Hindlimb muscle (tissue), 1 donor: ENCODE measurements at places on chromosomes 4 and X. TPM values are rescaled to one million over a fixed set of nuclear protein-coding genes. Genes with fewer than 3 reads are reported as not detected.

GRCh38 chr4:31283679-31284078 lies 563.5 kb downstream of the PCDH7 start:
- DNase-seq, result no peak

- DNase-seq, result no peak
Observed at GRCh38 chr4:100828986-100829685, 311.3 kb upstream of the EMCN start.

DNA sequence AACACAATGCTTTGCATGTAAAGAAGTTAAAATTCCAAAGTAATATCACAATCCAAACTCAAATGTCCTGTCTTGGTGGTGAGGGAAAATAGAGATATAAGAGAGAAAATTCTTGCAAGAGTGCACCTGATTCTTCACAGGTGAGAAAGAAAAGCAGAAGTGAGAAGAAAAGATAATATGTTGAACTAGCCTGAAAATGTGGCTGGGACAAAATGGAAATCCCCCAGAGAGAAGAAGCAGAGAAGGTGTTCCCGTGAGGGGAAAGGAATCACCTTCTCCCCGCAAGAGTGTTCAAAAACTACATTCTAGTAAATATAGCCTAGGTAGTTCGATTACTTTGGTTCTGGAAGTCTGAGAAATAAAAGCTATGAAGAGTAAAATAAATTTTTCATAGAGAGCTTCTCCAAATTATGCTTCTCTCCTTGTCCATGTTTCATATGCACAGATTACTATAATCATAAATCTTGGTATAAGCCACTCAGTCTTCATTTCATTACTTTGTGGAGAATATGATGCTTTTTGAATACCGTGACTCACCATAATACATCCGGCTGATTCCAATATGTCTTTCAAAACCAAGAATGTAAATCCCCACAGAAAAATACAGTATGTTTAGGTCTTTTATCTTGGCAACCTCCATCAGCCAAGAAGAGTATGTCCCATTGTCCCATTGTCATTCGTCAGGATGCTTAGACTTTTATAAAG lies 63.1 kb downstream of the COX18 start:
- no peak for DNase-seq

- no peak for DNase-seq
Observed at GRCh38 chr4:149790172-149790907, 25.3 kb downstream of the IQCM start.

- no peak for DNase-seq
Observed at GRCh38 chrX:104166735-104167436, 633 bp downstream of the FAM199X start.

DNA sequence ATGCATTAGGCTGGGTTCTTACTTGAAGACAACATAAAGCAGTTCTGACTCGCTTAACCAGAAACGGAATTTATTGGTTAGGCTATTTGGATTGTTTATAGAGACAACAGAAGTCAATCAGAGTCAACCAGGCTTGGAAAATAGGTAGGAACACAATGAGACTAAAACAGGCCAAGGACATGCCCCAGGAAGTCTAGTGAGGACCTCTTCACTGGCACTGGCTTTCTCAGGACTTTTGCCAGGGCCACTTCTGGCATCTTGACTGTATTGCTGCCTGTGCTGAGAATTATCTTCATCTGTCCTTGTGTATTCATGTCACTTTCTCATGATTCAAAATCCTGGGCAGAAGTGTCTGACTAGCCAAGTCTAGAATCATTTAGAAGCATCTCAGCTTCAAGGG lies 19.6 kb downstream of the PGAM4 start:
- no peak for DNase-seq

TMSB15B gene
- polyA plus RNA-seq, result 7.8 TPM

- DNase-seq, result no peak
Observed at GRCh38 chr4:38046727-38047489, 86.7 kb downstream of the PTTG2 start.

DNA sequence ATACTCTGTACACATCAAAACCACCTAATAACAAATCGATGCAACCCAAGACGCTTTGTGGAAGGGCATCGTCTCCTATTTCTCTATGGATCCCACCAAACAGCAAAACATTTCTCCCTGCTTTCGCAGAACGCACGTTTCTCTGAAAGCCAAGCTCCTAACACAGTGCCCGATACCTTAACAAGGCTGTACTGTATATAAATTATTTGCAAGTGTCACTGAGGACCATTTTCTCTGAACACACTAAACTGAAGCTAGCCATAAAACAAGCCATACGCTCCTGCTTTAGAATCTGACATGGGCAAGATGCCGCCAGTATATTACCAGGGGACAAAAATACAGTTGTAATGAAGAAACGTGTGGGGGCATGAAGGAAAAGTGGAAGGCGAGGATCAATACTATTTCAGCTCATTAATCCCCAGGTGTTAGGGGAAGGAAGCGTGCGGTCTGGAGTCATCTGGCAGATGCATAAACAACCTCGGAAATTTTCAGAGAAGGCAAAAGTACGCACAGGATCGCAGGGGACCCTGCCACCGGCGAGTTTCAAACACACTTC lies 703 bp downstream of the KCNIP4 start:
- DNase-seq, result no peak

SPANXD gene
- not detected for polyA plus RNA-seq

- DNase-seq, result no peak
Observed at GRCh38 chr4:54041100-54041499, 23.3 kb downstream of the CHIC2 start.

- no peak for DNase-seq
Observed at GRCh38 chrX:40943093-40943641, 142.1 kb upstream of the USP9X start.

DNA sequence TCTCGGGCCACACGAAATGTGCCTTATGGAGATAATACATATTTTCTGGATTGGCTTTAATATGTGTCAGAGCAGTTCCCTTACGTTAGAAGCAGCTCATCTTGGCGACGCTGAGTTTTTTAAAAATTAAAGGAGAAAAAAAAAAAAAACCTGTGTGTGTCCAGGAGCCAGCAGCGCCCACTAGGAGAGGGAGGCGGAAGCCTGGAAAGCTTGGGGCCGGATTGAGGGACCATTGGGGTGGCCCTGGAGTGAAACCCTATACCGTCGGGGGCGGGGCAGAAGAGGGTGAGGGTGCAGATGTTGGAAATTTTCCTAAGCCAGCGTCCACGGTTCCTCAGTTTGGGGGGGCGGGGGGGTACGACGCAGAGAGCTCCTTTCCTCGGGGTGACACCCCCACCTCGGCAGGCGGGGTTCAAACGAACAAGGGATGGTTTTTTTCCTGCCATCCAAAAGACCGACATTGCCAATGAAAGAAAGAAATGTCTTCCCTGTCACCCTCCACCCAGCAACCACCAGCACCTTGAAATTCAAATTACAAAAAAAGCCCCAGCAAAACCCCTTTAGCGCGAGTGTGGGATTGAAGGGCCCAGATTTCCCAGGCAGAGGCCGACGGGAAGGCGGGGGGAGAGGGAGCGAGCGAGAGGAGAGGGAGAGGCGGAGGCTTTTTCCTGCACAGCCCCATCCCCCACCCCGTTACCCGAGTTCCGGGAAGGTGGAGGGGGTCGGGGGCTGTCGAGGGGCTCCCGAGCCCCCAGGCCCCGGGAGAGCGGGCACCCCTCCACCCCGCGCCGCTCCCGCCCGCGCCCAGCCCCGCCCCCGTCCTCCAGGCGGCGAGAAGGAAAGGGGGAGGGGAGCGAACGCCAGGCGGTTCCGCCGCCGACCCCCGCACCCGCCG lies 859 bp downstream of the SMARCA1 start:
- DNase-seq, result peak; percentile 63

SUPT20HL1 gene
- not detected for polyA plus RNA-seq

- DNase-seq, result no peak
Observed at GRCh38 chr4:69141320-69141719, 45.0 kb downstream of the UGT2B7 start.

GUCY2F gene
- not detected for polyA plus RNA-seq

RTL5 gene
- polyA plus RNA-seq, result 10.3 TPM

- no peak for DNase-seq
Observed at GRCh38 chr4:40190465-40190864, 6.4 kb upstream of the RHOH start.

DNA sequence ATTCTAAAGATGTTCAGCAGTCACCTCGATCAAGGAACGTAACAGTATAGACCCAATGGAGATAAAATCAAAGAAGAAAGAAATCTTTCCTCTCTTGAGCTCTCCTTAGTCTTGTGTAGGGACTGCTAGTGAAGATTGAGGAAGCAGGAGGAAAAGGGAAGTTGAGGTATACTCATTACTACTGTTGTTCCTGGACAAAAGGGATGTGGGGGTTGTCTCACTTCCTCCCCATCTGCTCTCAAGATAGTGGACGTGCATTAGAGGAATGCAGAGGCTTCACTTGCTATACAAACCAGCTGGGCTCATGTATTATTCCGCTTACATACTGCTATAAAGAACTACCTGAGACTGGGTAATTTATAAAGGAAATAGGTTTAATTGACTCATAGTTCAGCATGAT lies 208.9 kb upstream of the ARHGEF9 start:
- DNase-seq, result peak; percentile 2

GRCh38 chr4:16890651-16891050 lies 7.8 kb downstream of the LDB2 start:
- DNase-seq, result no peak

GRCh38 chr4:76513482-76513881 lies 78.5 kb downstream of the SHROOM3 start:
- no peak for DNase-seq

- no peak for DNase-seq
Observed at GRCh38 chrX:13965531-13965930, 64.2 kb downstream of the GEMIN8 start.

TSPAN5 gene
- polyA plus RNA-seq, result 12.4 TPM

HEPH gene
- polyA plus RNA-seq, result 6.4 TPM

SULT1B1 gene
- polyA plus RNA-seq, result 0.46 TPM

DNA sequence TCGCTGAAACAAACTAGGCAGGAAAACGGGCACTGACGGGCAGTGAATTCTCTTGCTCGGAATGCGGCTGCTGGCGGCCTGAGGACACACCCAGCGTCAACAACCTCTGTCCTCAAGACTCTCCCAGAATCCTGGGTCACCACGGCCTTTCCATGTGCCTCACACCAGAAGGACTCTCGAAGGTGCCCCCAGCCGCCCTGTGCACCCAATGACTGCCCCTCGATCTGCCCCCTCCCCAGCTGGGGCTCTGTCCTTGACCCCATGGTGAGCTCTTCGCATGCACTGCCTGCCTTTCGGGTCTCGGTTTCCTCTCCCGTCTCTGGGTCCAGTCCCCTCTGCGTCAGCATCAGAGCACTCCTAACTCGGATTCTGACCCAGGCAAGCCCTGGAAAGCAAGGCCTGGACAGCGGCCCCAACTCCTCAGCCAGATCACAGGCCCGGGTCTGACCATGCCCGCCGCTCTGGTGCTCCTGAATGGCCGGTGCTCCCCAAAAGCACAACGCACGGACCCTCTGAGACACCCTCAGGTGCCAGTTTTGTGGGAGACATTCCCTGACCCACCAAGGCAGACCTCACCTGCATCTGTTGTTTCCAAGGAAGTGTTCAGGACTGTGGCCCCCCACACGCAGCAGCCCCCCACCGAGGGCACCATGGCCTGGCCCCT lies 56.0 kb downstream of the ACOX3 start:
- DNase-seq, result no peak

DNA sequence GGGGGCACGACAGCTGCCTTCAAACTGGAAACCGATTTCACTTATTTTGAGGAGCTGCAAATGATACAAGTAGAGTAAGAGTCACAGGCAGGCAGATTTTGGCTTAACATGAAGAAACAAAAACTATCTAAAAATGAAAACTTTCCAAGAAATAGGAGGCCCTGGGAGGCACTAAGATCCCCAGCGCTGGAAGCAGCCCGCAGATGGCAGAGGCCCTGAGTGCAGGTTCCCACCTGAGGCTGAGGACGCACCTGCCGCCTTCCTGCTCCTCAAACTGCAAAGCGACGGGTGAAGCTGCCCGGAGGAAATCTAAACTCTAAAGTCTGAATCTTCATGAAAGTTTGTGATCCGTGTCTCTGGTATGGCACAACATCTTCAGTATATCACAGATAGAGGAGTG lies 138.7 kb downstream of the AFAP1 start:
- DNase-seq, result no peak

GRCh38 chr4:5836943-5837342 lies 55.9 kb downstream of the CRMP1 start:
- DNase-seq, result no peak

ATP8A1 gene
- 4.6 TPM for polyA plus RNA-seq

- no peak for DNase-seq
Observed at GRCh38 chr4:88616275-88617150, 24.2 kb downstream of the HERC3 start.

DNA sequence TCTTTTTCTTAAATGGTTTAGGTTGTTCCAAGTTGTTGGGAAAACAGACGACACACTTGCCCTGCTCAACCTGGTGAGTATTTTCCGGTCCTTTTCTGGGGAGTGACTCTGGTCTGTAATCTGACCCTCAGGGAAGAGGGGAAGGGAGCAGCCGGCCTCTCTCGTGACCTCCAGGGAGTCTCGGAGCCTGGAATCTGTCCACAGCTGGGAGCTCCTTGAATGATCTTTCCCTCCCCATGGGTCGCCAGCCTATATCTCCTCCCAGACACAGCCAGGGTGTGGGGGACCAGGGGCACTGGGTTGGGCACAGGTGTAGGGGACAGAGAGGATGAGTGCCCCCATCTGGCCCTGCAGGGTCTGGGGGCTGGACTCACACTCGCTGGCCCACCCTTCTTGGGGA lies 18.9 kb downstream of the TMEM175 start:
- DNase-seq, result no peak

- DNase-seq, result no peak
Observed at GRCh38 chr4:182023469-182023868, 219.7 kb upstream of the TENM3 start.
